ENCODE measurements at places on chromosomes 12 and 14.

- DNase-seq = no peak
Measured at GRCh38 chr12:5546616-5547015, 114.7 kb downstream of the NTF3 start.

- DNase-seq = no peak
Measured at GRCh38 chr14:88849716-88850115, 25.3 kb downstream of the TTC8 start.

GRCh38 chr12:124992874-124993625, 395 bp upstream of the BRI3BP start:
- peak; percentile 65 for DNase-seq

- no peak for DNase-seq
Measured at GRCh38 chr12:113097716-113098440, 37.7 kb downstream of the RASAL1 start.

DNA sequence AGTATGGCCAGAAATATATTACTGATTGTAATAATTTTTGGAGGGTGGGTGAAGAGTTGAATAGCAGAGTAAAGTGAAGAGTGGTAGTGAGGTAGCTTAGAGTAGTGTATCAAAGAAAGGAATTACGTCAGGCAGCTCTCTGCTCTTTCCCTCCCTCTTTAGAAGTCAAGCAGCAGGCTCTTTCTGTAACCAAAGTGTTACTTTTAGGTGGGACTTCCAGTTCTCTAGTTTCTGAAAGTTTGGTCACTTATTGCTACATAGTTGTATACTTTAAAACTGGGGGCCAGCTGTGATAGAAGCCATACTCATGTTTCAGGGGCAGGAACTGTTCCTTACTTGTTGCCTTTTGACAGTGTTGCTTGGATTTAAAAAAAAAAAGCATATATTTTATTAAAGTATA, 30.6 kb downstream of the ATF7IP start:
- DNase-seq = no peak

GRCh38 chr14:26905229-26905628, 307.4 kb upstream of the NOVA1 start:
- no peak for DNase-seq

- no peak for DNase-seq
Measured at GRCh38 chr12:49673446-49674317, 33.5 kb downstream of the FMNL3 start.

DNA sequence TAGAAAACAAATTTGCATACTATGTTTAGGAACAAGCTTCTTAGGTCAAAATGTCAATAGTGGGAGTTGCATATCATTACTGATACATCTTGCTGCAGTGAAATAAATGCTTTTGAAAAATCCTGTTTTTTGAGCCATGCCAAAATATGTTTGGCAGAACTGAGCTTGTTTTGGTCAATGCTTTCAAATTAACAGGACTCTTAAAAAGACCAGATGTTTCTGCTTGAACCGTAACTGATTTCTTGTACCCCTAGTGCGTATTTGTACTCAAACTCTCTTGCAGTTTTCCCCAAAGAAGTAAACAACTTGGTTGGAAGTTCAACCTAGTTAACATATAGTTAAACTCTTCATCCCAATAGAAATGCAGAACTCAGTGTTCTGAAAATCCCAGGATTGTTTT, 3.4 kb downstream of the TRHDE start:
- no peak for DNase-seq

DNA sequence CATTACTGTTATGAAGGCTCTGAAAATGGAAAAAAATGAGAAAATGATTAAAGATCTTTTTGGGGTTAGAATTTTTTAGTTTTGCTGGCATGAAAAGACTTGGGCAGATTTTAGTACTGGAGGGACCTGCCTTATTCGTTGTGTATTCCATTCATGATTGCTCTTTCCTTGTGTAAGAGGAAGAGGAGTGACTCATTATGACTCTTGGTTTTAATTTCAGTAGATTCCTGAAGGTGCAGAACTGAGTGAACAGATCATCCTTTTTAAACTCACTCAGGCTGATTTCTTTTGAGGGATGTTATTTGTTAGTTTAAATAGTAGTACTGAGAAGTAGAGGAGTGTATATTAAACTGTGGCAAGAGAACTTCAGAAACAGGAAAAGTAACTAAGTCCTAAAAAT, 41.6 kb downstream of the AKAP6 start:
- no peak for DNase-seq

DNA sequence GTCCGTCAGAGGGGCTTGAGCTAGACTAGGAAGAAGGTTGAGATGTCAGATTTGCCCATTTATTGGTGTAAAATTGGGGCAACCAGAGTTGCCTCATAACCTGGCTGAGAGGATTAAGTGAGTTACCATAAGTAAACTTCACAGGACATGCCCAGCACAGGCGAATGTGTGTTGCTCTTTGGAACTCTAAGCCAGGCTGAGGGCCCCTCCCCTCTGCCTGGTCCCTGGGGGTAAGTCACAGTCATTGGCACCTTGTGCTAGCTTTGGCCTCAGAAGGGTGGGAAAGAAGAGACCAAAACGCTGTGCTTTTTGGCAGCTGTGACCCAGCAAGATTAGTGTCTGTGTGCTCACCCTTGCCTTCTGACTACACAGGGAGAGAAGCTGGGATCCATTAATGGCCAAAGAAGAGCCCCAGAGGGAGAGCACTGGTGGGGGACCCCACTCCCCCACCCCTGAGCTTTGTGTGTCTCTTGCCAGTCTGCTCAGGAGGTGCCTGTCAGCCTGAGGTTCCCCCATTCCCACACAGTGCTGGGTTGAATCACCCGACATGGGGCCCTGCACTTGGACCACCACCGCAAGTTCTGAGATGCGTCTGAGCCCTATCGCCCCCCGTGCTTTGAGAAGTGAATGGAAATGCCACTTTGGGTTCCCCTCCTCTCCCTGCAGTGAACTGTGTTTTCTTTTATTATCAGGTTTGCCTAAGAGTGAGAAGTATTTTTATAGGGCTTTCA, 74.1 kb downstream of the CACNA1C start:
- no peak for DNase-seq

DNA sequence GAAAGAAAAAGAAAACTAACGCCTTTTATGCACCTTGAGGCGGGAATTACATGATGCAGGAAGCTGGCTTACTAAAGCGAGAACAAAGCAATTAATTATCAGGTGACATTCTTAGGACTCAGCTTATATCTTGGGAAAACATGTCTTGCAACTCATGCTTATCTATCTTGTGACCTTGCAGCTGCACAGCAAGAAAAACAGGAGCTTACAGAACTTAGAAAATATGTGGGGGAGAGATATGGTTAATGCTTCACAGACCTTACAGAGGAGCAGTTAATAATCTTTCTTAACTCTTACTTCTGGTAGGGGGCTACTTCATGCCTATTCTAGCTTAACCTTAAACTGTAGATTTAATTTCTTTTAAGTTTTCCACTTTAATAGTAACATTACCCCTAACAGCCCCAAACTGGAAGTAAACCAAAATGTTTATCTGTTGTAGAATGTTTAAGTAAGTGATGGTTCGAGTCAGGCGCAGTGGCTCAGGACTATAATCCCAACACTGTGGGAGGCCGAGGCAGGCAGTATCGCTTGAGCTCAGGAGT, 13.2 kb upstream of the OR11G2 start:
- DNase-seq = no peak

DNA sequence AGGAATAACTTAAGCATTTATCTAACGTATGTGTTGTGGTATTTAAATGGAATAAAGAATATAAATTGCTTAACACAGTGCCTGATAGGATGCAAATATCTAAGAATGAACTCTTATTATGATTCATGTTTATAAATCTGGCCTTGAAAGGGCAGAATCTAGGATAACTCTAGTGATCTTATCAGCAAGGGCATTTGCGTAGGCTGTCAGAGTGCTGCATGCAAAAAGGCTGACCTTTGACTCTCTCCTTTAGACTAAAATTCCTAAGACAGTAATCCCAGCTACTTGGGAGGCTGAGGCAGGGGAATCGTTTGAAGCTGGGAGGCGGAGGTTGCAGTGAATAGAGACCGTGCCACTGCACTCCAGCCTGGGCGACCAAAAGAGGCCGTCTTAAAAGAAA, 31.3 kb upstream of the ANP32D start:
- no peak for DNase-seq

- no peak for DNase-seq
Measured at GRCh38 chr14:88995437-88996198, 171.2 kb downstream of the TTC8 start.

- no peak for DNase-seq
Measured at GRCh38 chr14:73752297-73752992, 38.3 kb upstream of the PNMA1 start.

DNA sequence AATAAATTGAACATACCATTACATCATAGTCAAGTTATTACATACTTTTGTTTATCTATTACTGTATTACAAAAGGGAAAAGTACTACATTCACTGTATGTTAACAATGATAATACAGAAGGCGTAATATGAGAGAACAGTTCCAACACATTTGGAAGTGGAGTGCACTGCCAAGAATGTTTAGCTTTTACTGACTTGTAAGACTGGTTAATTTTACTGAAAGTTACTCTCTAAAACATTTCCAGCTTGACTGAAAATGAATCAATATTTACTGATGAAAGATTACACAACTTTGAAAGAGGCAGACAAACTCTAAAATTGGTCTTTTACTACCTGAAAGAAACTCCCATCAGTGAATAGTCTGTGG, 728.5 kb downstream of the FSCB start:
- no peak for DNase-seq
